ENCODE measurements at places on chromosomes 6 and 20.

GRCh38 chr6:71393471-71393870 lies 104.9 kb downstream of the OGFRL1 start:
- DNase-seq, result no peak

GRCh38 chr6:47483853-47484546 lies 6.4 kb downstream of the CD2AP start:
- no peak for DNase-seq

DNA sequence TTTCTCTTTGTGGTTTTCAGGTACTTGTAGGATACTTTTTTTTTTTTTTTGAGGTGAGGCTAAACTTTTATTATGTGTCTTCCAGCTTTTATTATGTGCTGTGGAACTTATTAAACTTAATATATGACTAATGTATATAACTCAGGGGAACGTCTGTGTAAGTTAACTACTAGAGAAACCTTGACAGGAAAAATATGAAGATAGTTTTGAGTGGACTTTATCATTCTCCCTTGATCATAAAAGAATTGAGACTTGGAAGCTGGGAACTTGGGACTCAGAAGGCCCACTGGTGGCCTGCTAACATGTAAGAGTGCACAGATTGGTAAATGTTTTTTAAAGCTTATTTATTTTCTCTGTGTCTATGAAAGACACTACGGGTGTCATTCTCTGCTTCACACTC lies 73.1 kb downstream of the CARMIL1 start:
- no peak for DNase-seq

GRCh38 chr6:938916-939315 lies 246.0 kb upstream of the EXOC2 start:
- no peak for DNase-seq

DNA sequence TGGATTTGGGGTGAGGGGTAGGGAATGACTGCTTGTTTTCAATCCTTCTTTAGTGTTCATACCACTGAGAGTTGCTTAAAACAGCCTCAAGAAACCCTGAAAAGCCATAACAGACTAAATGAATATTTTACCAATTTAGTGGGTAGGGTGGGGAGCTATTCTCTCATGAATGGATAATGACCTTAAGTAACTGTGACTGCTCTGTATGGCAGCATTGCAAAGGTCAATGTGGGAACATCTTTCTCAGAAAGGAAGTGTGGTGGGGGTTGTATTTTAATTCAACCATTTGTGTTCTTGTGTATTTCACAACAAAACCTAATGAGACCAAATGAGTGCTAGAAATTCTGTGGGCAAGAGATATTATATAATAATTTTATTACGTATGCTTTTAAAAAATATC lies 55.7 kb downstream of the PHACTR2 start:
- no peak for DNase-seq

Measured in hippocampal formation (tissue), 2 donors.